Stimulated activated CD8-positive, alpha-beta memory T cell treated with anti-CD3 and anti-CD28 coated beads, Interleukin-7, amount 100 ng/mL, for 4 hours (primary cell): ENCODE measurements at places on chromosomes 12 and 14.

- DNase-seq: peak; percentile 35
Measured at GRCh38 chr12:47307680-47308399, 228.1 kb upstream of the AMIGO2 start.

- DNase-seq: no peak
Measured at GRCh38 chr14:76577837-76578236, 183.4 kb upstream of the VASH1 start.

DNA sequence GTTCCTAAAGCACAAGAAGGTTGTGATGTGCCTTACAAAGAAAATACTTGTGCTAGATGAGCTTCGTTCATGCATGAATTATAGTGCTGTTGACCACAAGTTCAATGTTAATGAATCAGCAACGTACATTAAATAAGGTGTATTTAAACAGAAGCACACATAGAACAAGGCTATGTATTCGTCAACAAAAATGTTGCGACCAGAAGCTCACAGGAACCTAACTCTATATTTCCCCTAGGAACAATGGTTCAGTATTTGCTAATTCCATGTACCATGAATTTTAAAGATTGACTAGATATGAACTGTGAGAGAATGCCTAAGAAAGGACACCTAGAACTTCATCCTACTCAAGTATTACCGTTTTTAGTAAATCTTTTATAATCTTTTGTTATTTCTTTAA lies 149.6 kb downstream of the ITPR2 start:
- no peak for DNase-seq

- peak; percentile 33 for DNase-seq
Measured at GRCh38 chr14:55129086-55129427, at the start of gene LGALS3. TSS of gene LGALS3 (plus strand) at chr14:55129252. CDS start at chr14:55137374, 8,122 bp downstream.

DNA sequence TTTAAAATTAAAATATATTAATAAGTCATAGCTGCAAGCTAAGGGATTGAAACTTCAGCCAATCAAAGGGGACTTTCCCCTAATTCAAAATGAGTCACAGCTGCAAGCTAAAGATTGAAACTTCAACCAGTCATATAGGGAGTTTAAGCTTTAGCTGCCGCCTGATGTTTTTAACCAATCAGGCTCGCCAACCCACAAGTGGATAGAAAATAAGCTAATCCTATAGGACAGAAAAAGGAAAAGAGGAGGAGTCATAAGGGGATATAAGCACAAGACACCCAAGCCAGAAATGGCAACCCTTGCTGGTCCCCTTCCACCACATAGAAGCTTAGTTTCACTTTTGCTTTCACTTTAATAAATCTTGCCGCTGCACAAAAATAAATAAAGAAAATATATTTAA lies 1154.6 kb downstream of the GALC start:
- DNase-seq: no peak

DNA sequence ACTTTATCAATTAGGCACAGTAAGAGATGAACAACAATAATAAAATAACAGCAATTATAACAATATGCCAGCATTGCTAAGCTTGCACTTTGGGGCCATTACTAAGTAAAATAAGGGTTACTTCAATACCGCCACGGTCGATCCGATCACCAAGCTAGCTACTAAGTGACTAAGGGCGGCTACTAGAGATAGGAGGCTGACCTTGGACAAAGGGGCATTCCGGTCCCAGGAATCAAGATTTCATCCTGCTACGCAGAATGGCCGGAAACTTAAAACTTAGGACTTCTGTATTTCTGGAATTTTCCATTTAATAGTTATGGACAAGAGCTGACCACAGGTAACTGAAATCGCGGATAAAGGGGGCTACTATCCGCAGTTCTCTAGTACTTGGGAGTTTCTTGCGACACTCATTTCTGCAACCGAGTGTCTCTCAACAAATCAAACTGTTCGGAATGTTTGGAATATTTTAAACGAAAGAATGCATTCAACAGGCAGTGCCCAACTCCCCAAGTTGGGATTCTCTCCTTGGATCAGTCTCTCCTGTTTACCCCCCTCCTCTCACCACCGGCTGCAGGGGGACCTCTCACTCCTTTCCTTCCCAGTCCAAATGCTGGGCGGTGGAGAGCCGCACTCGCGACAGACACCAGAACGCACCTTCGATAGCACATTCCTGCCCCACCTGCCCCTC lies 650 bp downstream of the HEBP1 start:
- no peak for DNase-seq

DNA sequence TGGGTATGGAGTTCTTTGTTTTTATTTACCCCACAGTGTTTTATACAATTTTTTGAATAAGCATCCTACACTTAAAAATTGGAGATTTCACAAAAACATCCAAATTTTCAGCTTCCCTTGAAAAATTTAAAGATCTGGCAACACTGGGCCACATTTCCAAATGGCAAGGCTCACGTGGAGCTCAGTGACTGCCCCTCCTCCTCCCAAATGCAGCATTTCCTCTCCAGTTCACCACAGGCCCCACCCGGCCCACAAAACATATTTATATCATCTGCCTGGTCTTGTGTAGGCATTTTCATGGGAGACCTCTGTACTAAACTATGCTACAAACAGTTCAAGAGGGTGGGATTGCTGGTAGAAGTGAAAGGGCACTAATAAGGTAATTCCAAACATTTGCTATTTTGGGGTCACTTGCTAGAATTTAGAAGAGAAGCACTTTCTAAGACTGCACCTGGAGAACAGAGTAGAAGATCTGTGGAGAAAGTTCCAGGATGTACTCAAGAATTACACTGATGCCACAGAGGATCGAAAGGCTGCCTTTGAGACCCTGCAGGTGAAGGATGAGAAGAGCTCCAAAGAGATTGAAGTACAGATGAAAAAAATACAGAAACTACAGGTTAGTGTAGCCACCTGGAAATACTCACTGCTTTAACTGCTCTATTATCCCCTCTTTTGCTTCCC lies 7.3 kb downstream of the FKBP11 start:
- peak; percentile 28 for DNase-seq

DNA sequence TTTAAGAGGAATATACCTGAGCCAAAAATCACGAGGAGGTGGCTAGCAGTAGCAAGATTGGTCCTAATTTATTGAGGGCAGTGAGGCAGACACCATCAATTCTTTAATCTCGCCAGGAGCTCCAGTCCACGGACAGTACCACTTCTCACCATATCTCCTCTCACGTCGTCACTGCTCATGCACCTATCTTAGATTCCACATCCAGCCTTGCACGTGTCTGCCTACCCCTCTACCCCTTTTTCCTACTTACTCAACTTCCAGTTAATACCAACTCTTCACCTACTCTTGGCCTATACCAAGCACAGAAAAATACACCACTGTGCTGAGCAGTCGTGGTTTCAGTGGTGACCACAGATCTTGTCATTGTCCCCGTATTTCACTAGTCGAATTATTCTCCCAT lies 246.1 kb downstream of the DPF3 start:
- DNase-seq: no peak

- DNase-seq: no peak
Measured at GRCh38 chr12:78398750-78399149, 465.8 kb upstream of the SYT1 start.

GRCh38 chr14:77988096-77988870 lies 181.9 kb upstream of the NRXN3 start:
- no peak for DNase-seq

GRCh38 chr12:58211211-58211610 lies 269.8 kb downstream of the ATP23 start:
- DNase-seq: no peak

GRCh38 chr14:58362798-58363412 lies 32.8 kb upstream of the TOMM20L start:
- no peak for DNase-seq

DNA sequence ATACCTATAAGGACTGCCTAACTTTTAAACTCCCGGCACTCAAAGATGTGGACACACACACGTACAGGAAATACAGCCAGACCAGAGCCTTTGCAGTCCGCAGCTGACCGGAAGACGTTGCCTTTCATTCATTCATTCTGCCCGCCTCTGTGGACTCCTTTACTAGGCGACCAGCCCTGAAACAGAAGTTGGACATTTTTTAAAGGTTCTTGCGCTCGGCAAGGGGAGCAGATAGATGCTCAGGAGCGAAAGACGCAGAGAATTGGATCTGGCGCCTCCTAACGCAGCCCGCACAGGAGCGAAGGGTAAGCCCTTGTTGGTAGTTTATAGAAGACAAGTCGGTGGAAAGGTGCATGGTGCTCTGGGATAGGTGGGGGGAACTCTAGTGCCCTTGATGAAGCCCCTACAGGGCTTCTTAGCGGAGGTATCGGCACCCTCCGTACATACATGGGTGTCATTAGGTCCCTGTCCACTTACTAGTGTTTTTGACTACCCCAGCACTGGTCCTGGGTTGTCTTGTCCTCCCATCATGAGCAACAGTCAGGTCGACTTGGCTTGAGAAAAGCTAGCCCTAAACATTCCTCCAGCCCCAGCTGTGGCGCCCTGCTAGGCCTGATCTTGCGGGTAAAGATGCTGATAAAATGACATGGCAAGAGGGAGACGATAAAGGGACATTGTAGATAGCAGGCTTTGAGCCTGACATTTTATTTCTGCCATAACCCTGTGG lies at the start of gene KDM2B:
KDM2B (minus strand) TSS at position 65 of the 727 bp plus-strand sequence. CDS start 112 bp downstream, outside the sequence.
- DNase-seq: no peak

GRCh38 chr12:109222062-109222461 lies 87.0 kb downstream of the FOXN4 start:
- DNase-seq: no peak

GRCh38 chr14:100304825-100305323 lies 1.4 kb downstream of the SLC25A29 start:
- no peak for DNase-seq

DNA sequence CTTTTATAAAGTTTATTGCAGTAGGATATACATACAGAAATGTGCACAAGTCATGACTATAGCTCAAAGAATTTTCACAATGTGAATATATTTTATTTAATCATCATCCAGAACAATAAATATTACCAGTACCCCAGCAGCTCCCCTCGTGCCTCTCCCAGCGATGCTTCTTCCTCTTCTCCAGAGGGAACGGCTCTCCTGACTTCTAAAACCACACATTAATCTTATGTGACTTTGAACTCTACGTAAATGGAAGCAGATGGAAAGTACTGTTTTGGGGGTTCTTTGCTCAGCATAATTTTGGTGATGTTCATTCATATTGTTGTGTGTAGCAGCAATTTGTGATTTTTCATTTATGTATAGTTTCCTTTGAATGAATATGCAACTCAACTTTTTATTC lies 4.6 kb upstream of the SLC8A3 start:
- no peak for DNase-seq

DNA sequence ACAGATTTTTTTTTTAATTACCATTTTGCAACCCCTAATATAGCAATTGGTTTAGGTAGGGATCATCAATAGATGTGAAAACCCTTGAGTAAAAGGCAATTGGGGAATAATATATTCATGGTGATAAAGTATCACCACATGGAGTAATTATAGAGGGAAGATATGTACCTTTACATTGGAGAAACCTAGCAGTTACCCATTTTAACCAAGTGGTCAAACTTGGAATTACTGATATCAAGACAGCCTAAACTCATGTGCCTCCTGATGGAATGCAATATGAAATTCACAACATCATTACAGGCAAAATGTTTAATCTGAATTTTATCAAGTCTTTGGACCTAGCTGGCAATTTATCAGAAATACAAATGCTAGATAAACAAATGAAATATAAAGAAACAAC lies 6.7 kb upstream of the SLC10A1 start:
- DNase-seq: no peak

- DNase-seq: no peak
Measured at GRCh38 chr12:25592725-25593495, 39.8 kb upstream of the LMNTD1 start.

- DNase-seq: no peak
Measured at GRCh38 chr12:23771240-23771949, 178.1 kb downstream of the SOX5 start.

GRCh38 chr12:79706156-79706555 lies 15.4 kb upstream of the PAWR start:
- DNase-seq: no peak

DNA sequence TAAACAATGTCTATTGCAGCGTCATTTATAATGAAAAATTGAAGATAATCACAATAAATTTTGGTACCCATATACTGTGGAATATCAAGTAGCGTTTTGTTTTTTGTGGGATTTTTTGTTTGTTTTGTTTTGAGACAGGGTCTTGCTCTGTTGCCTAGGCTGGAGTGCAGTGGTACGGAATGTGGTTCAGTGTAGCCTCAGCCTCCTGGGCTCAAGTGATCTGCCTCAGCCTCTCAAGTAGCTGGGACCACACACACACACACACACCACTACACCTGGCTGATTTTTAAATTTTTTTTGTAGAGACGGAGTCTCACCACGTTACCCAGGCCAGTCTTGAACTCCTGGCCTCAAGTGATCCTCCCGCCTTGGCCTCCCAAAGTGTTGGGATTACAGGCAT lies 6.6 kb downstream of the ZNF664 start:
- DNase-seq: no peak

DNA sequence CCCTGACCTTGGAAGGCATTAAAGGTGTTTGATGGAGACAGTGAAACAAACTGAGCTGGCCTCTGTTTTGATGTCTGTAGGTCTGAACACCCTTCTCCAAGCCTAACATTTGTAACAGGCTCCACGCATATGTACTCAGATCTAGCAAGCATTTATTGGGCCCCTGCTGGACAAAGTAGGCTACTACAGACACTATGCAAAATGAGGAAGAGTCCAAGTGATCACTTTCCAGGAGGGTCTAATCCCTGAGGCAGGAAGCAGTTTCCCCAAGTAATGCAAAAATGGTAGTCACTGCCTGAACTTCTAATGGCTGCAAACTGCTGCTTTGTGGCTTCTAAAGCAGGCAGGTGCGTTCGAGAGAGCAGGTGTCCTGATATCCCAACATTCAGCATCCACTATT lies 405.8 kb downstream of the MED13L start:
- DNase-seq: no peak

- DNase-seq: no peak
Measured at GRCh38 chr12:66085213-66085612, 45.3 kb downstream of the LLPH start.

- no peak for DNase-seq
Measured at GRCh38 chr12:69873429-69873828, 48.4 kb downstream of the MYRFL start.

DNA sequence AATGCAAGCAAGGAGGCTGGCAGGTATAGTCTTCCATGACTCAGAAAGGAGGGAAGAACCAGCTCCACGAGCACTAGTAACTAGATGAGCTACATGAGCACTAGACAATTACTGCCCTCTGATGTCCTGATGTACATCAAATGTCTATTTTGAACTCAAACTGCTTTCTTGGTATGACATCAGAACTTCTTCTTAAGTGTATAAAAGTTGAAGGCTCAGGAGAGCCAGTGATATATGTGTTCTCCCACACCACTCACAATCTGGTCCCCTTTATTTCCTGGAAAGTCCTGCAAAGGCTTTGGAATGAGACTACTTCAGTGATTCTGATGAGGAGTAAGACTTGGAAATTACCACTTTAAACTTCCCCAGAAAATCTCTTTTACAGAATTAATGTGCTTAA lies 18.5 kb upstream of the DHRS7 start:
- DNase-seq: no peak

- no peak for DNase-seq
Measured at GRCh38 chr14:81298911-81299310, 78.2 kb upstream of the GTF2A1 start.

DNA sequence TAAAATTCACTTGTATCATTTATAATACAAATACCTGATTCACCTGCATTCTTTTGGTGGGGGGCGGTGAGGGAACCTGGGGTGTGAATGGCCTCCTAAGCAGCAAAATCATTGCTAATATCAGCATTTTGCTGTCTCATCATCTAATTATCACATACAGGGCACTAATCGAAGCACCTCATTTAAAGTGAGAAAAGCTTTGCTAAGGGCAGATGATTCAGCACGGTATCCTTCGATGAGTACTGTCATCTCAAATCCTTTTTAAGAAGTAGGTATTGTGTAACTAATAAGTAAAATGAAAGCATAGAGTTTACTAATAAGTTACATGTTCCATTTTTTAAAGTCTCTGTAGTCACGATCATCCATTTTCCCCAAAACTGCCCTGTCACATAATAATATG lies 278.1 kb upstream of the SOX5 start:
- no peak for DNase-seq
